ENCODE measurements at places on chromosomes 2 and 18. TPM values are rescaled to one million over a fixed set of nuclear protein-coding genes. Genes with fewer than 3 reads are reported as not detected.

DNA sequence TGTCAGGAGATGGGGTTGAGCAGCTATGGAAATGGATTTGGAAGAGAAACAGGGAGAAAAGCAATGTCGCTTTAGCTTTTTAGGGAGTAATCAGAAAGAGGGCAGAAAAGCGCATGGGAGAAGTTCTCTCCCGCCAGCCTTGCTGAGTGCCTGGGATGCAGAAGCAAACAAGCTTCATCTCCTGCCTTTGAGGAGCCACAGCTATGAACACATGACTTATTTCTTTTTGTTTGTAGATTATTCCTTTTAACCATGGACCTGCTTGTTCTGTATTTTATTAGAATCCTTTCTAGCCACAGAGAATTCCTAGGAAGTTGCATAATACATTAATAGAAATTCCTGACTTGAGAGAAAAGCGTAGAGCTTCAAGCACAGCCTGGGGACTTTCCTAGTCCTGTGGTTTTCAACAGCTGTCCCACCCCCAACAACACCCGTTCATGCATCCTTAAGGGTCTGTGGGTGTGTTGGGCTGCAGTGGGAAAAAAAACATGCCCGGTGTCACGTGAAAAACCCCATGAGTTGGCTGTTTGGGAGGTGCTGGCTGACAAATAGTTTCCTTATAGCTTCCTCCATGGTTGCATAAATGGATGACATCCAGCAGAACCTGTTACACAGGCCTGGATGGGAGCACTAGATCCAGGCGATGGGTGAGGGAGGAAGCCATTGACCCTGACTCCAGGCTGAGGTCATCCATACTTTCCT lies 14.9 kb downstream of the SLC9A4 start:
- no peak overlapping the region for H3K27ac ChIP-seq
- H3K36me3 ChIP-seq: no peaks in the 10 kb centered on the region
- no peaks in the 10 kb centered on the region for H3K4me1 ChIP-seq
- no peaks in the 10 kb centered on the region for H3K27me3 ChIP-seq
- no peak overlapping the region for H3K4me3 ChIP-seq

NIFK gene
- total RNA-seq: 89.7 TPM

DNA sequence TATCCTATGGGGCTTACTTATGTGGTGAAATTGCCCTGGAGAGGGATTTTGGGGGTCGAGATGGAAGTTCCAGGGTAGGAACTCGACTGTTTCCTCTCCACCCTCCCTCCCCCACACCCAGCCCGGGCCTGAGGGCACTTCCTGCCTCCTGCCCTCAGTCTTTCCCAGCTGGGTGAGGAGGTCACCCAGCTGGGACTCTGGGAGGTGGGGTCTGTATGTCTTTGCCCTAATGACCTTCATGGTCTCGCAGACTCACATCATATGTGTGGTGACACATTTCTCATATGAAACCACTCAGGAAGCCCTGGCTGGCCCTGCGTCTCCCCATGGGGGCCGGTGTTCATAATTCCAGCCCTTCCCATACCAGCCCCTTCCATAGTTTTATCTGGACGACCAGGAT lies 12.4 kb downstream of the ATOH8 start:
- no peak overlapping the region for H3K27ac ChIP-seq
- H3K4me3 ChIP-seq: peak overlapping the region; percentile 82
- H3K4me1 ChIP-seq: peaks cover 58% of the 10 kb centered on the region
- no peaks in the 10 kb centered on the region for H3K27me3 ChIP-seq
- no peaks in the 10 kb centered on the region for H3K36me3 ChIP-seq
- DNase-seq: no peak

DNA sequence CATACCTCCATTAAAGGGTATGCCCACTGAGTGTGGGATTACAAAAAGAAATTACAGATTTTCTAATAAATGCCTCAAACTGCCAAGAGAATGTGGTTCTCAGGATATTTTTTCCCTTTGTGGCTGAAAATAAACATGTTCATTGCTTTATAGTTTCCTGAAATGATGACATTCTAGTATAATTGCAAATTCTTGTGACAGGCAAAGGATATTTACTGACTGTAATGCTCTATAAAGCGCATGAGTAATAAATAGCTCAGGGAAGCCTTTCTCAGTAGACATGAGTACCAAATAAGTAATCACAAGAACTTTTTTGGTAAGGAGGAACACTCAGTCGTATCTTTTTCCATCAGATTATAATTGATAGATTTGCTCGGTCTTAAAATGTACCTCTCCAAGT lies 72.3 kb downstream of the FTCDNL1 start:
- H3K36me3 ChIP-seq: peaks cover 2% of the 10 kb centered on the region
- DNase-seq: no peak
- H3K4me3 ChIP-seq: no peak overlapping the region
- no peaks in the 10 kb centered on the region for H3K4me1 ChIP-seq
- H3K27ac ChIP-seq: no peak overlapping the region

DNA sequence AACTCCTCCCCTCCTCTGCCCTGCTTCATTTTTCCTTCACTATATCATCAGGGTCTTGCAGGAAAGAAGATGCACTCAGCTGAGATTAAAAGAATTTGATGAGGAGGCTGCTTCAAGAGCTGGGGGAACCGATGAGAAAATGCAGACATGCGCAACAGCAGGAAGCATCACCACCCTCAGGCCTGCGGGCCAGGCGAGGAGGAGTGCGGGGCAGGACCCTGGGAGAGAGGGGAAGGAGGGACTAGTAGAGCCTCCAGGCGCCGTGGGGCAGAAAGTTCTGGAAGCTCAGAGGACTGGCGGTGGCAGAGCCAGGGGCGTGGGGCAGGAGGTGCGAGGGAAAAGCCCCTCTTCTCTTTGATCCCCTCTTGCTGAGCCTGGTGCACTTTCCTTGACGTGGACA lies 108.2 kb downstream of the CD226 start:
- no peak overlapping the region for H3K4me3 ChIP-seq
- no peaks in the 10 kb centered on the region for H3K4me1 ChIP-seq
- no peak for DNase-seq
- peak overlapping the region; percentile 35 for H3K27ac ChIP-seq
- H3K36me3 ChIP-seq: no peaks in the 10 kb centered on the region

DNA sequence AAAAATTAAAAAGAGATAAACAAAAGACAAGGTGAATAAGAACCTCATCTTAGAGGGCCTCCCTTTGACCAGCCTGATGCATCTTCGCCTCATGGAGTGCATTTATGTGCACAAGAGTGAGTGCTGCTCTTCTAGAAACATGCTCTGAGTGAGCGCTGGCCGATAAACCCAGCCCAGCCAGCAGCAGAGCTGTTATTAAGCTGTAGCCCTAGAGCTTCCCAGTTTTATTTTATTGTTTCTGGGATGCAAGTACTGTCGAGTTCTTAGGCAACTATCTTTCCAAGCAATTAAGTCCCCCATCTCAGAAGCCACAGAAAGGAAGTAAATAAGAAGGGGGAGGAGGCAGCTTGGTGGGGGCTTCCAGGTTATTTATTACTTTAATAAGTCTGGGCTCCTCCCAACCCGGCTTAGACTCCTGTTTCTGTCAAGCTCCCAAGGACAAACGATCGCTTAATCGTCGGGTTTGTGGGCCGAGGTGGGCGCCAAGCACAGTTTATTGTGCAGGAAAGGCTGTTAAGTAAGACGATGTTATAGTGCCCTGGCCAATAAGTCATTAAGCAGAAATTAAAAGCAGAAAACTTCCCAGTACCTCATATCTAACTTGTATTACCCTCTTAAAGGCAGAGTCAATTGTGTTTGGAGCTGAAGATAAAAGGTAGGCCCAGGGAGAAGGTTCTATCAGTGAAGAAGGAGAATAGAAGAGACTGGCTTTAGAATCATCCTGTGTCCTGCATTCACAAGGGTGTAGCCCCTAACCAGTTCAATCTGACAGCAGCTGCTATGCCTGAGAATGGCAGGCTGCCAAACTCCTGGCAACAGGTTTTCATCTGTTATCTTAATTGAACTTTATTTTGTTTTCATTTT lies 176.3 kb downstream of the PIK3C3 start:
- no peaks in the 10 kb centered on the region for H3K27me3 ChIP-seq
- H3K27ac ChIP-seq: no peak overlapping the region
- no peaks in the 10 kb centered on the region for H3K36me3 ChIP-seq

DNA sequence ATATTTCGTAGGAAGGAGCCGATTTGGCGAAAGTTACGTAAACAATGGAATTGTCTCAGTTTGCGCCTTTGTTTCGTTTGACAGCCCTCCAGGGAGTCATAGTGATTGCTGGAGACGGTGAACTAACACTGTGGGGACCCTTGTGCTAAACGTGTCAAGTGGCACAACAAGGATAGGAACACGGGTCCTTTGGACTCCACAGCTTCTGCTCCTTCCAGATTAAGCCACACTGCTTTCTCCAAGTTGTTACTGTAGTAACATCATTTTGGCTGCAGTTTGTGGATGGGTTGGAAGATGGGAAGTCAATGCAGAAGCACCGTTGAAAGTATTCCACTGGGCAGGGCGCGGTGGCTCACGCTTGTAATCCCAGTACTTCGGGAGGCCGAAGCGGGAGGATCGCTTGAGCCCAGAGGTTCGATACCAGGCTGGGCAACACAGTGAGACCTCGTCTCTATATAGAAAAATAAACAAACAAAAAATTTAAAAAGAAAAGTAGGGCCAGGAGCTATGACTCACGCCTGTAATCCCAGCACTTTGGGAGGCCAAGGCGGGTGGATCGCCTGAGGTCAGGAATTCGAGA lies 636 bp upstream of the IMMT start:
- H3K36me3 ChIP-seq: peaks cover 5% of the 10 kb centered on the region
- peaks cover 47% of the 10 kb centered on the region for H3K4me1 ChIP-seq
- no peak for DNase-seq
- H3K27ac ChIP-seq: peak overlapping the region; percentile 89
- H3K27me3 ChIP-seq: no peaks in the 10 kb centered on the region
- peak overlapping the region; percentile 94 for H3K4me3 ChIP-seq

CPLX4 gene
- total RNA-seq: not detected

DNA sequence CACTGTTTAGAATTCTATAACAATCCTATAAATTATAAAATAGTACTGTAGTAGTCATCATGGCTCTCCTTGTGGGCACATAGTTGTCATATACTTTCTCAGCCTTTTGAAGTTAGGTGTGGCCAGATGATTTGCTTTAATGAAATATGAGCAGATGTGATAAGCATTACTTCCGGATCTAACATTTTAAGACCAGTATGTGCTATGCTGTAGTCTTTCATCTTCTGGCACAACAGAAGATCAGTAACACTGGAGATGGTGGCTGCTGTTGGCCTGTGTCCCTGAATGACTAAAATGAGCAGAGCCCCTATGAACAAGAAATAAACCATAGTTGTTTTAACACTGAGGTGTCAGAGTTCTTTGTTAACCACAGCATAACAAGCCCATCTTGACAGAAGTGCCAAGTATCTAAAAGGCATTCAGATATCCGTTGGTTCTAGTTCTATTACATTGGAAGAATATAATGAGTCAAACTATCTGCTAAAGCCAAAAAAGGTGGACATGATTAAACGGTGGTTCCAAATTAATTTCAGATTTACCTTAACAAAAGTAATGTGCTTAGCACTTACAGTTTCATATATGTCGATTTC lies 6.3 kb downstream of the MEX3C start:
- peak overlapping the region; percentile 11 for H3K4me3 ChIP-seq
- H3K4me1 ChIP-seq: peaks cover 57% of the 10 kb centered on the region
- no peaks in the 10 kb centered on the region for H3K27me3 ChIP-seq
- DNase-seq: no peak

DNA sequence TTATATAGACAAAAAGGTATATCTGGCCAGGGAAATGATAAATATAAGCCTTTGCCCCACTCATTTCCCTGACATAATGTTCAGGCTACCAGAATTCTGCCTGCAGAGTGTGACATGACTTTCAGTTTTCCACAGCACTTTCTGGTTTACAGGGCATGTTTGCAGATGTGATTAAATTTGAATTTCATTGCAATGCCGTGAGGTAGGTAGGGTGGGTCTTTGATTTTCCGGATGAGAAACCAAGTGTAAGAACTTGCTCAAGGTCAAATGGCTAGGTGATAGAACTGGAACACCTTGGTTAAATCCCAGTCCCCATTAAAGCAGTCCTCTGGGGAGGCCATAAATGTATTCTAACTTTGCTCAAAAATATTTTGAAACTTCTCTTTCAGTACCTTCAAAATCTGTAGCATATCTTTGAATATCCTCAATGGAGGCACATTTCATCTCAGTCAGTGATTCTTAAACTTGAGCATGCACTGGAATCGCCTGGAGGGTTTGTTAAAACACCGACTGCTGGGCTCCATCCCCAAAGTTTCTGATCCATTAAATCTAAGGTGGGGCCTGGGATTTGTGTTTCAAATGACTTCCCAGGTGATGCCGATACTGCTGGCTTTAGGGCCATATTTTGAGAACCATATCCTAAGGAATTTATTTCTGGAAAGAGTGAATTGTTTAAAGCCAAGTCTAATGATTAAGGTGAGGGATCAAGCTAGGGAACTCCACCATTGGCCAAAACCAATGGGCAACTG lies 35.0 kb downstream of the MRPL33 start:
- H3K4me3 ChIP-seq: no peak overlapping the region
- no peaks in the 10 kb centered on the region for H3K27me3 ChIP-seq
- no peaks in the 10 kb centered on the region for H3K4me1 ChIP-seq
- no peak overlapping the region for H3K27ac ChIP-seq
- no peaks in the 10 kb centered on the region for H3K36me3 ChIP-seq

DNA sequence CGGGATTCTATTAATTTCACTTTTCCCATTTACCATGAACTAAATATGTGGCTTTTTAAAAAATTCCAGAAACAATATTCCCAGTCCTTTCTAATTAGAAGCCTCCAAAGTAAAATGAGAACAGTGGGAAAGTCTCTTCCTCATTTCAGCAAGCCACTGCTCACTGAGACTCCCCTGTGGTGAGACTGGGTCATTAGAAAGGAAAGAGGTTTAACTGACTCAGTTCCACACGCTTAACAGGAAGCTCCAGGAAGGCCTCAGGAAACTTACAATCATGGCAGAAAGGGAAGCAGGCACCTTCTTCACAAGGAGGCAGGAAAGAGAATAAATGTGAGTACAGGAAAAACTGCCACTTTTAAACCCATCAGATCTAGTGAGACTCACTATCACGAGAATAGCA lies 258.9 kb upstream of the CHAC2 start:
- H3K27ac ChIP-seq: no peak overlapping the region
- no peak overlapping the region for H3K4me3 ChIP-seq
- DNase-seq: no peak
- no peaks in the 10 kb centered on the region for H3K27me3 ChIP-seq

- H3K4me3 ChIP-seq: no peak overlapping the region
- no peaks in the 10 kb centered on the region for H3K27me3 ChIP-seq
- no peak overlapping the region for H3K27ac ChIP-seq
- peaks cover 6% of the 10 kb centered on the region for H3K4me1 ChIP-seq
- H3K36me3 ChIP-seq: no peaks in the 10 kb centered on the region
These were observed 99.5 kb upstream of the MAP3K20 start for GRCh38 chr2:172976116-172976515.

RAX gene
- total RNA-seq: not detected

- H3K4me1 ChIP-seq: peaks cover 25% of the 10 kb centered on the region
- H3K27ac ChIP-seq: no peak overlapping the region
- DNase-seq: no peak
- H3K27me3 ChIP-seq: no peaks in the 10 kb centered on the region
- H3K36me3 ChIP-seq: no peaks in the 10 kb centered on the region
- peak overlapping the region; percentile 71 for H3K4me3 ChIP-seq
These were observed 2.5 kb upstream of the YES1 start for GRCh38 chr18:814300-815084.
